ENCODE measurements at places on chromosomes 1 and 21. TPM values are rescaled to one million over a fixed set of nuclear protein-coding genes. Genes with fewer than 3 reads are reported as not detected.

The DCDC2B gene
- total RNA-seq = not detected

DNA sequence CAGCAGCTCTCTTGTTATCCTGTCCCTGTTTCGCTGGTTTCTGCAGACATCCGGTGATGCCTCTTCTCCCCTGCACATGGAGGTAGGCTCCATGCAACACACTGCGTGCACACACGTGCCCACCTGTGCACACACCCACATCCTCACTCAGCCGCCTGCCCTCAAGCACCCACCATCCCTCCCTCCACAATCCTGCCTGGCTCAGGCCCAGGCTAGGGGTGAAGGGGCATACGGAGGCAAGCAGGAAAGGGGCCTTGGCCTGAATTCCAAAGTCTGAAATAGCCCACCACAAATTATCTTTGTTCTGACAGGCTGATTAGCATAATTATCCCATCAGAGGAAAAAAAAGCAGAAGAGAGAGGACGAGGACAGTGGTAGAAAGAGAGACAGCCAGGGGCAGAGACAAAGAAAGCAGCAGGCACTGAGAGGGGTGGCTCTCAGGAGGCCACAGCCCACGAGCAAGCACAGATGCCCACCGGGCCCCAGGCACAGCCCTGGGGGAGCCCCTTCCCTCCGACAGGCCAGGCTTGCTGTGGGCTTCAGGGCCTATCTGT, 73.2 kb downstream of the GRIK3 start:
- H3K27ac ChIP-seq = no peak overlapping the region
- no peaks in the 10 kb centered on the region for H3K36me3 ChIP-seq
- H3K27me3 ChIP-seq = peaks cover 35% of the 10 kb centered on the region
- no peak for DNase-seq
- no peaks in the 10 kb centered on the region for H3K4me1 ChIP-seq
- no peak overlapping the region for H3K4me3 ChIP-seq

DNA sequence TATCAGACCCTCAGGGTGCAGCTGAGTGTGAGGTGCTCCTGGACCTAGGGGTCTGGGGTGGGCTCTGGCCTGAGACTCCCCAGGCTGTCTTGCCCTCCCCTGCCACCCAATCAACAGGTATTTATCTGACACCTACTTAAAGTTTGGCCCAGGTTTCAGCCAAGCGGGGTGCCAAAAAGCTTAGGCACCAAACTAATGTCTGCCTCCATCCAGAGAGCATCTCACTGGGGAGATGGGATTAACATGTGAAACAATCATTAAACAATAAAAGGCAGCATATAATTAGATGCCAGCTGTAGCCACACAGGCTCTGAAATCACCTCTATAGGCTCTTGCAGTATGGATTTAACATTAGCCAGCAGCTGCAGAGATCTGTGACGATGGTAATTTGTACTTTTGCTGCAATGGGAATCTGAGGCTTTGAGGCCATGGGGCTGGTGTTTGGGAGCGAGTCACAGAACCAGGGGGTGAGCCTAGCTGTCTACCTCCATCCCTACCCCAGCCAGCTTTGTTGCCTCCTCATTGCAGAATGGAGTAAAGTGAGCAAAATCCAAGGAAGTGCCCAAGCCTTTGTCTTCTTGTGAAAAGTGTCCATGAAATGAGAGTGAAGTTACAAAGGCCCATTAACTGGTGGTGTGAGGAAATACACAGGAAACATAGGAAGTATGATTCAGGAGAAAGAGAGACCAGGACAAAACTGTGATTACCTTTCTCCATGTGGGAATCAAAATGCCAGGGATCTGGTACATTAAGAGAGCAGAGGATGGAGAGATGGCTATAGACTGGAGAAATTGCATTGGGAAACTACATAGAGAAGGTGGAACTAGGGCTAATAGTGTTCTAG, 36.1 kb downstream of the EIF2D start:
- no peak overlapping the region for H3K4me3 ChIP-seq
- no peaks in the 10 kb centered on the region for H3K27me3 ChIP-seq
- H3K27ac ChIP-seq = no peak overlapping the region
- H3K36me3 ChIP-seq = no peaks in the 10 kb centered on the region
- H3K4me1 ChIP-seq = peaks cover 28% of the 10 kb centered on the region

DNA sequence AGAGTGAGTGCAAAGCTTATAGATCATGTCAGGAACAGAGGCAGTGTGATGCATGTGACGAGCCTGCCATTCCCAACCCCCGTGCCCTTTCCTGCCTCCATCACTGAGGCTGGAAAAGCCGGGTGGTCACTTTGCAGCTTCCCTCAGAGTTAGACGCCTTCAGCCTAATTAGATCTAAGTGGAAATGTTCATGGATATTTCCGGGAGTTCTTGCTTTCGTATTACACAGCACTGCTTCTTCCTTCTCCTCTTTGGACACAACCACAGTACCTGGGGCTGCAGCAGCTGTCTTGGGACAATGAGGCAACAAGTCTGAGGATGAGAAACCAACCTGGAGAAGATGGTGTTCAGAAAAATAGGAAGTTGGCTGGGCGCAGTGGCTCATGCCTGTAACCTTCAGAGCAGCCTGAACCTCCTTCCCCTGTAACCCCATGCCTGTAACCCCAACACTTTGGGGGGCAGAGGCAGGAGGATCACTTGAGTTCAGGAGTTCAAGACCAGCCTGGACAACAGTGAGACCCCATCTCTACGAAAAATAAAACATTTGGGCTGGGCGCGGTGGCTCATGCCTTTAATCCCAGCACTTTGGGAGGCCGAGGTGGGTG, 24.5 kb downstream of the SERINC2 start:
- no peaks in the 10 kb centered on the region for H3K36me3 ChIP-seq
- no peaks in the 10 kb centered on the region for H3K4me1 ChIP-seq
- no peak overlapping the region for H3K4me3 ChIP-seq
- no peak overlapping the region for H3K27ac ChIP-seq
- DNase-seq = no peak

GRCh38 chr1:109259674-109260557, 10.6 kb downstream of the CELSR2 start:
- no peak for DNase-seq
- no peak overlapping the region for H3K4me3 ChIP-seq
- H3K27ac ChIP-seq = no peak overlapping the region
- H3K4me1 ChIP-seq = peaks cover 12% of the 10 kb centered on the region
- H3K36me3 ChIP-seq = no peaks in the 10 kb centered on the region

The OR2T35 gene
- total RNA-seq = not detected

The C1orf116 gene
- 34.9 TPM for total RNA-seq

The FBLIM1 gene
- total RNA-seq = 74.1 TPM

- no peak overlapping the region for H3K4me3 ChIP-seq
- peaks cover 13% of the 10 kb centered on the region for H3K4me1 ChIP-seq
- H3K36me3 ChIP-seq = no peaks in the 10 kb centered on the region
- H3K27ac ChIP-seq = no peak overlapping the region
- peak; percentile 61 for DNase-seq
Observed at GRCh38 chr1:199685369-199685768, 342.1 kb upstream of the NR5A2 start.

GRCh38 chr1:162366671-162367070, 10.0 kb downstream of the SPATA46 start:
- H3K4me3 ChIP-seq = no peak overlapping the region
- no peak overlapping the region for H3K27ac ChIP-seq
- DNase-seq = no peak
- H3K36me3 ChIP-seq = no peaks in the 10 kb centered on the region

- no peaks in the 10 kb centered on the region for H3K36me3 ChIP-seq
- H3K4me1 ChIP-seq = no peaks in the 10 kb centered on the region
- H3K27me3 ChIP-seq = no peaks in the 10 kb centered on the region
- no peak overlapping the region for H3K4me3 ChIP-seq
- H3K27ac ChIP-seq = no peak overlapping the region
Observed at GRCh38 chr1:111476761-111477309, 3.1 kb downstream of the C1orf162 start.

DNA sequence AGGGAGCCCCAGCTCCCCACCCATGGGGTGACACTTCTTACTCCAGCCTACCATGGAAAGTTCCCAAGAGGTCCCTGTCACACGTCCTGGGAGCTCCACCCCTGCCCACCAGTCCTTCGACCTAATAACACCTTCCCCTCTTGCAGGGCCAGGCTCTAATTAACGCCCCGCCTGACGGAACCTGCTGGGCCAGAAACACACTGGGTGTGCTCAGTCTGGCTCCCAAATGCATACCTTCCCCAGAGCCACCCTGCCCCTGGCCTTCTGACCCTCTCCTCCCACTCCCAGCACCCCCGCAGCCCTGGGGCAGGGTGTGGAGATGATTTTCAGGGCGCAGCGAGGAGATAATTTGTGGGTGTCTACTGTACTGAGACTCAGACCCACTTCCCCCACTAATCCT, 20.6 kb downstream of the PGLYRP3 start:
- no peaks in the 10 kb centered on the region for H3K36me3 ChIP-seq
- H3K27me3 ChIP-seq = peaks cover 75% of the 10 kb centered on the region
- DNase-seq = no peak
- no peak overlapping the region for H3K4me3 ChIP-seq
- no peak overlapping the region for H3K27ac ChIP-seq
- H3K4me1 ChIP-seq = no peaks in the 10 kb centered on the region

DNA sequence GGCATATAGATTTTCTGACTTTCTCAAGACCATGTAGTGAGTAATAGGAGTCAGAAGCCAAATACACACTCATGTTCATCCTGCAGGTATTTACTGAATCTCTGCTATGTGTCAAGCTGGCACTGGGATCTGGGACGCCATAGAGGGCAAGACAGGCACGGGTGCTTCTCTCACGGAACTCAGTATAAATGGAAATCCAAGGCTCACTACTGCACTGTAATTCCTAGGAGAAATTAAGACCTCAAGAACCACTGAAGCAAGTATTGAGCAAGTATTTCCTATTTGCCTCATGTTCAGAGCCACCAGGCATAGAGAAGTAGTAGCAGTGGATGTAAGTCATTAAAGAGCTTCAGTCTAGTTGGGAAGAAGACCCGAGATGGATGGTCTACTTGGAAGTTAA, 38.9 kb downstream of the EIF2D start:
- H3K27ac ChIP-seq = no peak overlapping the region
- no peak for DNase-seq
- H3K27me3 ChIP-seq = no peaks in the 10 kb centered on the region
- peaks cover 4% of the 10 kb centered on the region for H3K4me1 ChIP-seq
- no peak overlapping the region for H3K4me3 ChIP-seq

- DNase-seq = peak; percentile 91
- no peaks in the 10 kb centered on the region for H3K27me3 ChIP-seq
- peaks cover 24% of the 10 kb centered on the region for H3K4me1 ChIP-seq
- no peak overlapping the region for H3K4me3 ChIP-seq
- H3K36me3 ChIP-seq = no peaks in the 10 kb centered on the region
Observed at GRCh38 chr1:107648071-107648470, 316.9 kb downstream of the VAV3 start.

DNA sequence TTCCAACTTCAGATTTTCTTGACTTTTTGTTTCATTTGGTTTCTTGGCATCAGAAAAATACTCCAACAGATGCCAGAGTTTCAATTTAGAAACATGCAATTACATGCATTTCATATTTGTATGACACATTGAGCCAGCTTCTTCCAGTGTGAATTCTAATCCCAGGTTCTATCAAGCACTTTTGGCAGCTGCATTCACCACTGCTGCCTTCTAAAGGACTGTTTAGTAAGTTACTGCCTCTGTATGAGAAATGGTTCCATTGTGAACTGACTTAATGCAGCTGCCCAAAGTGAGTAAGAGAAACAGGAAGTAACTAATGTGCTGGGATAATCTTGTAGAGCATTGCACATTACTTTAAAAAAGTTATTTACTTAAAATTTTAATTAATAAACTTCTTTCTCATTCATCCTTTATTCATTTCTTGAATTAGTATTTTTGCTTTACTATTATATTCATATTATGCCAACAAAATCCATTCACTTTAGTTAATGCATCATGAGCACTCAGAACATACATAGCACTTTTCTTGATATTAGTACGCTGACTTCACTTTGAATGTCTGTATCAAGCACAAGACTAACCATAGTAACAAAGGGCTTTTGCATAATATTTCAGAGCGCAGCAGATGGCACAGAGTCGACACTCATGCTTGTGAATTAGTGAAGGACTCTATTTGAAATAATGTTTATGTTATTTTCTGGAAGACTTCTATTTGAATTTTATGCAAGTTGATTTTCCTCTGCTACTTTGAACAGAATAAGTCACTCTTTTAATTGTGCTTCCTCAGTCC, 9.8 kb downstream of the RGS18 start:
- H3K4me1 ChIP-seq = no peaks in the 10 kb centered on the region
- no peaks in the 10 kb centered on the region for H3K36me3 ChIP-seq
- no peak overlapping the region for H3K4me3 ChIP-seq

The AMY1C gene
- not detected for total RNA-seq

DNA sequence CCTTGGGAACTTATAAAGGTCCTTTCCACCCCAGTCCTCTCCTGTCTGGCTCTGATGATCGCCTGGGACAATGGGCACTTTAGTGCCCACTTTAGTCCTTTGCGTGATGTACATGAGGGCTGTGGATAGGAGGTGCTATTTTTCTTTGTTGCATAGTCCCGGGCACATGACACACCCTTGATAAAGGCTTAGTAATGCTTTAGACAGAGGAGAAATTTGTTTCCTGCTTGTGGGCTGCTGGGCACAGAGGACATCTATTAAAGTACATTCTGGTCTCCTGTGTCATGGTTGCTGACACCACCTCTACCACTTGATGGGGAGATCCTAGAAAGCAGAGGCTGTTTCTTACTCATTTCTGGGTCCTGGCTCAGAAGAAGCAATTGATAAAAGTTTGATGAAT, 5.4 kb upstream of the KNCN start:
- H3K4me3 ChIP-seq = no peak overlapping the region
- no peaks in the 10 kb centered on the region for H3K27me3 ChIP-seq
- H3K4me1 ChIP-seq = peaks cover 11% of the 10 kb centered on the region

The TEDDM1 gene
- total RNA-seq = not detected

The CD5L gene
- not detected for total RNA-seq

DNA sequence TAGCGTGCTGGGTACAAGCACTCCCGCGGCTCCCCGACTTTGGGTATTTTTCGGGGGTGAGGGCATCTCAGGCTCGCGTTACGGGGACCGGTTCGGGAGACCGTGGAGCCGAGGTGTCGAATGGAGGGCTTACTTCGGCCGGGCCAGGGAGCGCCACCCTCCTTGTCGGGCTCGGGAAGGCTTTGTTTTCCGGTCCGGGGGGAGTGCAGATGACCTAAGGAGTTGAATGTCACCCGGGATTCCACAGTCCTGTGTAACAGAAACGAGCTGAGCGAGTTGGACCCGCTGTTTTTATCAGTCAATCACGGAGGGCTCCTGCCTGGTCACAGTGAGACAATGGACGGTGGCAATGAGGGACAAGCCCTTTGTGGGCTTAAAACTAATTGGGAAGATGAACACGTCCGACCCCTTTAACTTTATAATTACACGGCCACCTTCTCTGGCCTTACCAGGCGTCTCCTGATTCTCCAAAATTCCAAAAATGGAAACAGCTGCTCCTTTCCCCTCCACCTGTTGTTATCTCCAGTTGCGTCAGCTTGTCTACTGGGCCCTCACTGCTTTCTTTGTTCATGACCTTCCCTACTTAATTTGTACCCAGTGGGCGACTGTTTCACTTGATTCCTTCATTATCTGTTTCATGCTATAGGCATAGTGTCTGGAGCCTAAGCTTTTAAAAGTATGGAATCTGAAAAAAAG, 929 bp upstream of the TRIM45 start:
- peak overlapping the region; percentile 71 for H3K4me3 ChIP-seq
- H3K36me3 ChIP-seq = no peaks in the 10 kb centered on the region
- no peak overlapping the region for H3K27ac ChIP-seq
- H3K4me1 ChIP-seq = peaks cover 15% of the 10 kb centered on the region
- H3K27me3 ChIP-seq = no peaks in the 10 kb centered on the region

All from PC-3 (cell line).